ENCODE measurements at places on chromosomes 13 and 19. TPM values are rescaled to one million over a fixed set of nuclear protein-coding genes. Genes with fewer than 3 reads are reported as not detected.

The PLVAP gene
- total RNA-seq, result not detected

The CYP2B6 gene
- not detected for total RNA-seq

DNA sequence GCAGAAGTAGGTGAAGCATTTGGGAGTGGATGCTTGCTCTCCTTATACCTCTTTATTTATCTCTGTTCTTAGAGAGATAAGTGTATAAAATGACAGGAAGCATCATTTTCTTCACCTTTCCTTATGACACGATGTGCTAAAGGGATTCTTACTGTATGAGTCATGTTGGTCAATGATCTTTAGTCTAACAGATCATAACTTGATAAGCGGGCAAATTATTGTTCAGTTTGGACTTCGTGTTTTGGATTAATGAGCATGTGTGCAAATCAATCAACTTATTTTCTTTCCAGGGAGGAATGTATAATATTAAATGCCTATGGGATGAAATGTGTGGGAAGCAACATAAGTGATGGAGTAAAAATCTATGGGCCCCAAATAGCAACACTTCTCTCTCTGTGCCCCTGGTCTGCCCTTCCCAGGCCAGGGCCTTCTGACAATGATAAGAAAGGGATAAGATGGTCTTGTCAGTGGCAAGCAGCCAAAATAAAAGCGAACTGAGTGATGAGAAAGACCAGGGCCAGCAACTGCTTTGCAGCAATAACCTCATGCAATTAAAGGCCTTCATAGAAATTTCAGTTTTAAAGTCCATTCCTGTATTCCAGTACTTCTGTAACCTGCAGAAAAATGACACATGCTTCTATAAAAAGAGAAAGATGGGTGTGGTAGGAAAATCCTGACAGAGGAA is 61.4 kb downstream of the SLC10A2 start:
- no peak for DNase-seq

DNA sequence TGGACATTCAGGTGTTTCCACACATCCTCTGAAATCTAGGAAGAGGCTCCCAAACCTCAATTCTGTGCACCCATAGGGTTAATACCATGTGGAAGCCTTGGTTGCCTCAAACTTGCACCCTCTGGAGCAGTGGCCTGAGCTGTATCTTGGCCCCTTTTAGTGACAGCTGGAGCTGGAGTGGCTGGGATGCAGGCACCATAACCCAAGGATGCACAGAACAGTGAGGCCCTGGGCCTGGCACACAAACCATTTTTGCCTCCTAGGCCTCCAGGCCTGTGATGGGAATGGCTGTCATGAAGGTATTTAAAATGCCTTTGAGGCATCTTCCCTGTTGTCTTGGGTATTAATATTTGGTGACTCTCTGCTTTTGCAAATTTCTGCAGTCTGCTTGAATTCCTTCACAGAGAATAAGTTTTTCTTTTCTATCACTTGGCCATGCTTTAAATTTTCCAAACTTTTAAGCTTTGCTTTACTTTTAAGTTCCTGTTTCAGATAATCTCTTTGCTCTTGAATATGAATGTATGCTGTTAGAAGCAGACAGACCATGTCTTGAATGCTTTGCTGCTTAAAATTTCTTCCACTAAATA is 1594.5 kb upstream of the PCDH20 start:
- no peak for DNase-seq

DNA sequence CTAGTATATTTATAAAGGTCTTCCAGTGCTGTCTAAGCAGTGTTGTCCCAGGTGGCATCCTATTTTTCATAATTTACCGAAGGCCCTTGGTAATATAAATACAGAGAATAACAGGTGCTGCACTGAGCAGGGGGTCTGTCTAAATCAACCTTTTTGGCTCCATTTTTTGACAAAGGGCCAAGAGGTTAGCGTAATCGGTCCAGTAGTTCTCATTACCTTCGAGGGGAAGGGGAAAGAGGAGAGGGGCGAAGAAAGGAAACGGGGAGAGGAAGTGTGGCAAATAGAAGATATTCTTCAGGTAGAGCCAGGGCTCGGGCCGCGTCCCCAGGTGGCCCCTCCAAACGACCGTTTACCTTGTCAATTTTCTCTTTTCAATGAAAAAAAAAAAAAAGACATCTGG is 749 bp upstream of the PAN3 start:
- peak; percentile 1 for DNase-seq

DNA sequence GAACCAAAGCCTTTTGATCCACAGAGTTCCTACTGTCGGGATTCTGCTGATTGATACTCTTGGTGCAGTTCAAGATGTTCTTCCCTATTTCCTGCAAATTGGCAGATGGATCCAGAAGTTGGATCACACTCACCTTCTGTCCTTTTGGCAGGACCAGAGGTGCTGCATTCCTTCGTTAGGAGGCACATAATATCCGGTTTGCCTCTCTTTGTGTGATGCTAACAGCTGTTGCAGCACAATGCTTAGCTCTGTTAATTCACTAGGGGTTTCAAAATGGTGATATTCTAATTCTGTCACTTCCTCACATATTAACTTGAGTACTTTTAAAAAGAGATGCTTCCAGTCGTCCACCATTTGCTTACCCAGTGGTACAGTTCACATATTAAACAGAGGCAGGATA is 15.2 kb upstream of the CHST8 start:
- no peak for DNase-seq

Data from NCI-H460 (cell line).